ENCODE measurements at places on chromosomes 11 and 22.

GRCh38 chr11:12764187-12764914 is 90.1 kb downstream of the TEAD1 start:
- DNase-seq, result no peak

DNA sequence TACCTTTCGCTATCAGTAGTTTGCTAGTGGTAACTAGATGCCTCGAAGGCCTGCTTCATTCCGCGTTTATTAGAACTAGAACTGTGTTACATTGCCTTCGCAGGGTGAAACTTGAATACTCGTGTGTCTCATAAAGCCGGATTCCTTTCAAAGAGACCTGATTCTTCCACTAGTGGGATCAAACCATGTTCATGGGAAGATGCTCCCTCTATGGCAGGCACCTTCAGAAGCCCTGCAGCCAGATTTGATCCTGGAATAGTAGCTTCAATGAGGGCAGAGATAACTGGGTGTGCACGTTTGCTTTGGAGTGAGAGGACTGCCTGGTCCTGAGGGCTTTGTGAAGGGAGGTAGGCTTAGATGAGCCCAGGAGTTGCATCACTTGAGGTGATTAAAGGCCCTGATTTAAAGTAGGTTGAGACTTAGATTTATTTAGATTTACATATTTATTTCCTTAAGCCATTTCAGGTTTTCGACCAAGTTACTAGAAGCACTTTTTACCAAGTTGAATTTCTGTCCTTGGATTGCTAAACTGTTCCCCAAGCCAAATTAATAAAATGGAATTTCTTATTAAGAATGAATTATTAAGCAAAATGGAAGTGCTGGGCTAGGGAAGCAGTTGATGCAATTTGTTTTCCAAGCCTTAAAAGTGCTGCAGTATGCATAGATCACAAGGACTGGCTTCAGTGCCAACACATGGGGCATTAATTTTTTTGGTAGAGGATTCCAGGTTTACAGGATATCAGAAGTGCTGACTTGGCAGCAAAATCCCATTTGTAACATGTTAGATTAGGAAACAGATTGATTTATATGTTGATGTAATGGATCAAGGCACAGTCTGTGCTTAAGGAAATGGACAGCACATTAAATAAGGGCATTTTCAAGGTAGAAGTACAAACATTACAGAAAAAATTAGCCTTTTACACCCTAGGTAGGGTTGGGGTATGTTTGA is 32.9 kb downstream of the APLP2 start:
- DNase-seq, result no peak

GRCh38 chr11:122803306-122803705 is 35.0 kb upstream of the CRTAM start:
- DNase-seq, result no peak

DNA sequence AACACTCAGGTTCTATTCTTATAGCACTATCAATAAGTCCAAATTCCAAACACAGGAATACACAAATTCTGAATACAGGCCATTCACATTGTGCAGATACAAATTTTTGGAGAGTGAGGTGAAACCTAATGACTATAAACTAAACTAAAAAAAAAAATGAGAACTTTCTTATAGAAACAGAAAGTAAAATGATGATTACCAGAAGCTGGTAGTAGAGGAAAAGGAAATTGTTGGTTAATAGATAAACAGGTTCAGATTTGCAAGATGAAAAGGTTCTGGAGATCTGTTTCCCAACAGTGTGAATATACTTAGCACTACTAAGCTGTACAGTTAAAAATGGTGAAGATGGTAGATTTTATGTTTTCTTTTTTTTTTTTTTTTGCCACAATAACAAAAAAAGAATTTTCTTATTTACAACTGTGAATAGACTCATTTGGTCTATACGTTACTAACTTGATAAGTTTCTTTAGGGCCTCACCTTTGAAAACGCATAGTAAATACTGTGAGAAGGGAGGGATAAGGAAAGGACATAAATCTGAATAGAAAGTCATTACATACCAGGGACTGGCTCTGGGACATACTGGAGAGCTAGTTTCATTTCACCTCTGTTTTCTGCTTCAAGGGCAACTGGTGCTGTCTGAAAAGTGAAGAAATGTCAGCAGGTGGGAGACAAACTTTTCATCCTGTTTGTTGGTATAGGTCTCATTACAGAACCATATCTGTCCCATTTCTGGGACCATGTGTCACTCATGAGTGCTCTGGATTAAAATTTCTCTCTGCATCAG is 14.2 kb upstream of the CCDC89 start:
- no peak for DNase-seq

DNA sequence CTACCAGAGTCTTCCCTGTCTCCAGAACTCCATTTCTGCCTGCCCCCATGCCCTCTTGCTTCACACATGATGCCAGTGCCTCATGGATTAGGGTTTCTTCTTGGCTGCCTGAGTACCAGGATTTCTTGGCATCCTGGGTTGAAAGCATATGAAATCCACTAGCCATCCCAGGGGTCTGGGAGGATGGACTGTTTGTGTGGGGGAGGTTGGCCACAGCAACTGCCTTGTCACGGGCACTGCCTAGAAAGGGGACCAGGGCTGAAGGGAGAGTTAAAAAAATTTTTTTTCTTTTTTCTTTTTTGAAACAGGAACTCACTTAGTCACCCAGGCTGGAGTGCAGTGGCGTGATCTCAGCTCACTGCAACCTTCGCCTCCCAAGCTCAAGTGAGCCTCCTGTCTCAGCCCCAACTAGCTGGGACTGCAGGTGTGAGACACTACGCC is 4.2 kb downstream of the USP35 start:
- DNase-seq, result no peak

- DNase-seq, result no peak
Observed at GRCh38 chr11:36501236-36501635, 8.8 kb downstream of the TRAF6 start.

DNA sequence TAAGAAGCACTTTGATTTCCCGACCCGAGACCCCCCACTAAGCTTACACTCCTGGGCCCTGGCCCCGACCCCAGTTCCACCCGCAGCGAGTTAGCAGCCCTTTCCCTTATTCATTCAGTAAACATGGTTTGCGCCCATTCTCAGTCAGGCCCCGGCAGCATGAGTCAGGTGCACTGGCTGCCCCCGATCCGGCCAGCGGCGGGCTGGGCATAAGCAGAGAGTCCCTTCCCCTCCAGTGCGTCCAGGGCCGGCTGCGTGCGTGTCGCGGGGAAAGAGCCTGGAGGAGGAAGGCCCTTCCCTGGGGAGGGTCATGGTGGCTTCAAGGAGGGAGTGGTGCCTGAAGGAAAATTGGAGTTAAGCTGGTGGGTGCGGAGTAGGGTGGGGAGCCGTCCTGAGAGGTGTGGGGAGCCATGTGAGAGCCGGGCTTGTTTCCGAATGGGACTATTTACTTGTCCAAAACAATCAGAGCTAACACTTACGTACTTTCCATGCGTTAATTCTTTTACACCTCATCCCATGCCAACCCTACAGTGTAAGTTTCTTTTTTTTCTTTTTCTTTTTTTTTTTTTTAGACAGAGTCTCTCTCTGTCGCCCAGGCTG is 657 bp downstream of the IGHMBP2 start:
- DNase-seq, result no peak

DNA sequence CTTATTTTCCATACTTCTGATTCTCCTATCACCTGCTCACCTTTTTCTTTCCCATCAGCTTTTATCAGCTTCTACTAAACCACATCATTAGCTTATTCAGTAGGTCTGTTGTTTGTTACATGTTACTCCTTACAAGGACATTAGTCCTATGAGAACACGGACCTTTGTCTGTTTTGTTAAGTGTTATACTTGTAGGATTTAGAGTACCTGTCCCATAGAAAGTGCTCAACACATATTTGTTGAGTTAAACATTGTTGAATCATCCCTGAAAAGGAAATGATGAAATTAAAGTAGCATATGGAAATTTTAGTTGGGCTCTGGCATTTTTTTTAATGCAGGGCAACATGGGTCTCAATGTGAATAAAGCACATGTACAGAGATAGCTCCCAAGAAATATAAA is 222.1 kb upstream of the CARD18 start:
- no peak for DNase-seq

DNA sequence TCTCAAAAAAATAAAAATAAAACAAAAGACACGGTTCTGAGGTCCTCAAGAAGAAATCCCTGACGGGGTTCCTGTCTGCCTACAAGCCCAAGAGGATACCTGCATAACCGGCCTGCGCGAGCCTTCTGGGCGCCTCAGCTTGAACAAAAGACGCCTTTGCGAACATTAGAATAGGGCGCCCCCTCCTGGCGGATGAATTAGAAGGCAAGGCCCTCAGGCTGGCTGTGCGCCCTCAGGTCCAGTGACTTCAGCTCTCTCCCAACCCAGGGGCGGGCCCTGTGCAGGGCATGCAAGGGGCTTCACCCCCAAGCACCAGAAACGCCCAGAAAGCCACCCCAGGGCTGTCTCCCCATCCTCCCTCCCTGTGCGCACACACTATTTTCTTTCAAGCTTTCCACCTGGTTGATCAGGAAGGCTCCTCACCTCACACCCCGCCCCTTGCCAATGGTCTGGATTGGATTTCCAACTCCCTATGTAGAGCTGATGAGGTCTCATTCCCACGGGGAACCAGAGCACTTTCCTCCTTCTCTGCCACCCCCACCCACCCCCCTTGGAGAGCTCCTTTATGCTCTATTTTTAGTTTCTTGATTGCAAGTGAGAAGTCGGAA is 273.3 kb downstream of the BUD13 start:
- DNase-seq, result peak; percentile 38

GRCh38 chr11:6746086-6746618 is 25.6 kb downstream of the OR2AG2 start:
- DNase-seq, result peak; percentile 49

DNA sequence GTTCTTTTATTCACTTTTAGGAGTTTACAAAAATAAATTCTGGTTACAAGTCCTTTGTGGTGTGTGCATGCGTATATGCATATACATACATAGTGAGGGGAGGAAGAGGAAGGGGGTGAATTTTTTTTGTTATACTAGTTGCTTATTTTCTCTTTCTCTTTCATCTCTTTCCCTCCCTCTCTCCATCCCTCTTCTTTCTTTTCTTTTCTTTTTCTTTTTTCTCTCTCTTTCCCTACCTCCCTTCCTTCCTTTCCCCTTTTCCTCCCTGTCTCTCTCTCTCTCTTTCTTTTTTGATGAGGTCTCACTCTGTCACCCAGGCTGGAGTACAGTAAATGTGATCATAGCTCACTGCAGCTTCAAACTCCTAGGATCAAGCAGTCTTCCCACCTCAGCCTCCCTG is 14.1 kb downstream of the PPP6R2 start:
- DNase-seq, result no peak

All from activated T-helper 2 cell treated with anti-CD3 and anti-CD28 coated beads, Interferon-gamma antibody, Interleukin-2, Interleukin-4, amounts not matched to agents 10 μg/mL and 5 μg/mL and 100 μg/mL, durations not matched to agents 14 hours and 24 hours and 36 hours (primary cell).